ENCODE measurements at places on chromosomes 4 and X. TPM values are rescaled to one million over a fixed set of nuclear protein-coding genes. Genes with fewer than 3 reads are reported as not detected.
A peak's percentile ranks its signal among the peaks of the same experiment; 100 is the strongest.

The RTL9 gene
- not detected for total RNA-seq

The SAGE1 gene
- 0.07 TPM for total RNA-seq

The SLC6A14 gene
- total RNA-seq = 1.8 TPM

The TKTL1 gene
- total RNA-seq = not detected

DNA sequence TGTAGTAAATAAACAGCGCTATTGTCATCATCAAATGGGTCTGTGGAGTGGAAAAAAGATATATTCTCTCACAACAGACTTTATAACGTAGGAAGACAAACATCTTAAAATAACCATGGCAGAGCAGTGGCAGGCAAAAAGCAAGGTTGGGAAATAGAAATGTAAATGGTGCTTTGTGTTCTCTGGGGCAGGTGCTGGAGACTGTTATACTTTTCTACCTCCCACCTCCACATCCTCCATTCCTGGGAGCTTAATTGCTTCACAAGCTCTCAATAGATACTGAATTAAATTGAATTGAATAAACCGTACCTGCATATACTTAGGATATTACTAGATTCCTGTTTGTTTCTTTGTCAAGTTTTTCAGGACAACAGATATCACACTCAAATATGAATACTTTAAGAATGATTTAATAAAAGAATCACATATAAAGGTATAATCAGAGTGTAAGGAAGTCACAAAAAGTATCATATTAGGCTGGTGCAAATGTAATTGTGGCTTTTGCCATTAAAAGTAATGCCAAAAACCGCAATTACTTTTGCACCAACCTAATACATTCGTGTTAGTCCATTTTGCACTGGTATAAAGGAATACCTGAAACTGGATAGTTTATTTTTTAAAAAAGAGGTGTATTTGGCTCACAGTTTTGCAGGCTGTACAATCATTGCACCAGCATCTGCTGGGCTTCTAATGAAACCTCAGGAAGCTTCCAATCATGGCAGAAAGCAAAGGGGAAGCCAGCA lies 367.3 kb downstream of the GRIA2 start:
- DNase-seq = no peak

- DNase-seq = no peak
Measured at GRCh38 chr4:153081006-153081580, 123.2 kb upstream of the TRIM2 start.

DNA sequence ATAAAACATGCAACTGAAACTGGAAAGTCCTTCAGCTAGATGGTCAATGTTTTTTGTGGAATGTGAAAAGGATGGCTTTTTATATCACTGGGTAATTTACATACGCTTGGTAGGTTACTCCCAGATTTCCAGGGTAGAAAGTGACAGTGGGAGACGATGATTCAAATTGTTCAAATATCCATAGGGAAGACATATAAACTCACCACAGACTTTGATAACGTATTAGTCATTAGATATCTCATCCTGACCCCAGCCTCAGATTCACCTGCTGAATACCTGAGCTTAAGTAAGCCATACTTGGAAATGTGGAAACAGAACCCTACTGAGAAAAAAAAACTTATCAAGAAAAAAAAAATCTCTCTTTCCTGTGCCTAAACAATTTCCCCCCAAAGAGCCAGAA lies 169.4 kb downstream of the ZNF674 start:
- no peak for DNase-seq

GRCh38 chr4:26609868-26610267 lies 26.0 kb downstream of the TBC1D19 start:
- no peak for DNase-seq

- no peak for DNase-seq
Measured at GRCh38 chr4:139368998-139369397, 66.7 kb upstream of the NDUFC1 start.

DNA sequence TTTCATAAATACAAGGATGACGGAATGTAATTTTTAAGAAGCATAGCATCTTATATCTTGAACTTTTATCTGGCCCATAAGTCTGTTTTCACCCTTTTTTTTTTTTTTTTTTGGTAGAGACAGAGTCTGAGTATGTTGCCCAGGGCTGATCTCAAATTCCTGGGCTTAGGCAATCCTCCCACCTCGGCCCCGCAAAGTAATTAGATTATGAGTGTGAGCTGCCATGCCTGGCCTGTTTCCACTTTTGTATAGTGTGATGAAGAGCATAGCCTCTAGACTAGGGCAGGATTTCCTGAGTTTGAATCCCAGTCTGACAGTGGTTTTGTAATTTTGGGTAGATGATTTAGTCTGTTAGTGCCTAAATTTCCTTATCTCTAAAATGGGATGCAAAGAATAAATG lies 11.0 kb downstream of the STIM2 start:
- DNase-seq = no peak

- peak; percentile 45 for DNase-seq
Measured at GRCh38 chr4:6769989-6770420, 12.5 kb upstream of the KIAA0232 start.
